Epithelial cell of alveolus of lung (primary cell): ENCODE measurements at places on chromosomes 3 and 15. TPM values are rescaled to one million over a fixed set of nuclear protein-coding genes. Genes with fewer than 3 reads are reported as not detected.

SV2B gene
- total RNA-seq, result 0.13 TPM in 1 of 2 replicates, not detected in the other

GOLGA6L6 gene
- total RNA-seq, result not detected in 2 replicates

ERICH6 gene
- total RNA-seq, result 0.48 TPM in 1 of 2 replicates, not detected in the other

FEZF2 gene
- not detected in 2 replicates for total RNA-seq

PATL2 gene
- total RNA-seq, result not detected in 2 replicates

GABRB3 gene
- 1.2 and 3.3 TPM in 2 replicates for total RNA-seq

GOLGA8G gene
- total RNA-seq, result not detected in 2 replicates

C3orf70 gene
- 0.64 and 1.4 TPM in 2 replicates for total RNA-seq

UBAP1L gene
- total RNA-seq, result 0.26 and 2.5 TPM in 2 replicates

RPP14 gene
- 10.6 and 10.7 TPM in 2 replicates for total RNA-seq

TIMP4 gene
- 4.9 and 15.6 TPM in 2 replicates for total RNA-seq

SLC51B gene
- total RNA-seq, result 0.65 and 8.3 TPM in 2 replicates

ISG20 gene
- total RNA-seq, result 3.9 and 7.4 TPM in 2 replicates

SLC6A11 gene
- not detected in 2 replicates for total RNA-seq

CD86 gene
- total RNA-seq, result not detected in 2 replicates

GRIP2 gene
- under 0.01 TPM in 1 of 2 replicates, not detected in the other for total RNA-seq

SKOR1 gene
- 0.13 and 1.5 TPM in 2 replicates for total RNA-seq

CLSTN2 gene
- under 0.01 and 0.24 TPM in 2 replicates for total RNA-seq

SLC4A7 gene
- 14.9 and 26.6 TPM in 2 replicates for total RNA-seq

STIMATE gene
- total RNA-seq, result 10.9 and 12.9 TPM in 2 replicates

PSTPIP1 gene
- 1.4 and 1.8 TPM in 2 replicates for total RNA-seq

BTLA gene
- 0.26 TPM in 1 of 2 replicates, not detected in the other for total RNA-seq
